Neural crest cell (in vitro differentiated cells): ENCODE measurements at places on chromosomes 16 and 17.

DNA sequence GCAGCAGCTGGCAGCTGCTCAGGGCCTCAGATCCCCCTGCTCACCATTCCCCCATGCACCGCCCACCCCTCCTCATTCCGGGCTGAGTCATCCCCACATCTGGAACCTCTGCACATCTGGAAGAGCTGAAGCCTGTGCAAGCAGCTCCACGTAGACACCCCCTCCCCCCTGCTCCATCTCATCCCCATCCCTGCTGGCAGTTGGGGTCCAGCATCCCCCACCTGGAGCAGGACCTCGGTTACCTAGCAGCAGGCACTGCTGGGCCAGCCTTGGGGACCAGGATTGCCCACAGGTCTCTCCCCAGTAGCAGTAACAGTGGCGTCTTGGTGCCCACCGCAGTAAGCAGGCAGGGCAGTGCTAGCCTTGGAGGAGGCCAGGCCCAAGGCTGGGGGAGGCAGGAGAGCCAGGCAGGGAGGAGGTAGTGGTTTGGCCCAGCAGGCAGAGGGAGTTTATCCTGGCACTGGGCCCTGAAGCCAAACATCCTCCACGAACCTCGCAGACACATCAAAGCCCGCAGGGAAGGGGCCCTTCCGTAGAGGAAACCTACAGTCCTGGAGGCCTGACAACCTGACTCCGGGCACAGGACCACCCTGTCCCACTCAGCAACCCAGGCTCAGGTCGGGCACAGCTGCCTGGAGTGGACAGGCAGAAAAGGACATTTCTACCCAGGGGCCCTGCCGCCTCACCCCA is 7.7 kb upstream of the TMEM92 start:
- no peaks in the 10 kb centered on the region for H3K36me3 ChIP-seq
- H3K4me1 ChIP-seq = peaks cover 69% of the 10 kb centered on the region
- H3K27me3 ChIP-seq = no peaks in the 10 kb centered on the region
- no peak overlapping the region for H3K27ac ChIP-seq

DNA sequence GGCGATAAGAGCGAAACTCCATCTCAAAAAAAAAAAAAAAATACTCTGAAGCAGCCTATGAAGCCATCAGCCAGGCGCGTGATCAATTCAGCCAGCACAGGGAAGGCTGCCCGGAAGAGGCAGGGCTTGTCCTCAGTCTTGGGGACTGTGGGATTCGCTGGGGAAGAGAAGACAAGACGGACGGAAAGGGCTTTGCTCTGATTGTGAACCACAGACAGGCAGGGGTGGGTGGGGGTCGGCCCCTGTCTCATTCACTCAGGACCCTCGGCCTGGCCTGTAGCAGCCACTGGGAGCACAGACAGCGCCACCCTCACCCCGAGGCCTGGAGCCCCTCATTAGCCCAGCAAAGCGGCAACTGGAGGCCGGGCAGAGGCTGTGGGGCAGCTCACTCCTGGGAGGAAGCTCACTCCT is 37.2 kb downstream of the ABR start:
- H3K27me3 ChIP-seq = no peaks in the 10 kb centered on the region
- H3K4me1 ChIP-seq = peaks cover 41% of the 10 kb centered on the region
- no peaks in the 10 kb centered on the region for H3K36me3 ChIP-seq
- no peak overlapping the region for H3K27ac ChIP-seq
- H3K4me3 ChIP-seq = peak overlapping the region; percentile 2

- peaks cover 28% of the 10 kb centered on the region for H3K4me1 ChIP-seq
- no peak overlapping the region for H3K27ac ChIP-seq
- H3K4me3 ChIP-seq = no peak overlapping the region
- no peak for DNase-seq
- peaks cover 3% of the 10 kb centered on the region for H3K27me3 ChIP-seq
Measured at GRCh38 chr16:16923479-16923878, 544.5 kb downstream of the NPIPA7 start.

DNA sequence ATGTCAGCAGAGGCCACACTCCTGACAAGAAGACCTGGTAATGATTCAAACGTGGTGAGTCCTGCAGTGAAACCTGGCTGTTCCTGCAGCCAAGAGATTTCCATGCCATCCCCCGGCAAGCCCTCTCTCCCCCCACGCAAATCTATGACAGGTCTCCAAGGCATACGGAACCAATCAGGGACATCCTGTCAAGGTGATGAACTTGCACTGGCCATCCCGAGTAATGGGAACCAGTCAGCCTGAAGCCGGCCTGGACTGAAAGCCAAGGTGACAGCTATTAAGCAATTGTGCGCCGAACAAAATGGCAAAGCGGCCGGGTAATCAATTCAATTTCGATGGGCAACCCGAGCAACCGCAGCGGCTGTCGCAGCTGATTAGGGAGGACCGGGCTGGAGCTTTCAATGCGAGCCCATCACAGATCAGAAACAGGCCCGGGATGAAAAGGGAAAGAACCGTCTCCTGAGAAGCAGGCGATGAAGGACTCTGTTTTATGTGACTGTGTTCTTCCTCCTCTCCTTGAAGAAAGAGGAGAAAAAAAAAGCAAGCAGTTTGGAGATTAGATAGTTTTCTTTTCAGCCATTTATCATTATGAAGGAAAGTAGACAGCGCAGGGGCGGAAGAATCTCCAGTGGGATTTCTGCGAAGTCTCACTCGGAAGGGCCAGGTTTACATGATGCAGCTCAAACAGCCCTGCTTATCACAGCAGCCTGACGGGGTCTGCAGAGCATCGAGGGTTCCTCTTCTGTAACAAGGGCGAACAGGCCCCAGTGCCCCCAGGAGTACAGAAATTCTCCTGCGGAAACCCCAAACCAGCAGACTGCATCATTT is 35.2 kb downstream of the TBX4 start:
- H3K27ac ChIP-seq = no peak overlapping the region
- DNase-seq = no peak
- H3K4me3 ChIP-seq = no peak overlapping the region
- no peaks in the 10 kb centered on the region for H3K36me3 ChIP-seq

DNA sequence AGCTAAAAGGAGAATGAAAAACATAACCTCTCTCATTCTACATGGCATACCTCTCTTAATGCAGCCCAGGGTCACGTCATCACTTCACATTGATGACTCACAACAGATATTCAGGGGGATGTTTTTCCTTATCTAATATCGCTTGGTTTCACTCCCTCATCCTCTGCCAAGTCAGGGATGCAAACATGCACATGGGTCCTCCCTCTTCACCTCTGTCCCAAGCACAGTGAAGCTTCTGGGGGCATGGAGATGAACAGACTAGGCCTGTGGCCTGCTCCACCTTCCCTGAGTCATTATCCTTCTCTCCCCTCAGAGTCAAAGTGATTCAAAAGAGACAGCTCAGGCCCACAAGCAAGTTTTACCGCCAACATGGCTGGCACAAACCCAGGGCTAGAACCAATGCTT is 2.3 kb upstream of the MT2A start:
- peaks cover 38% of the 10 kb centered on the region for H3K4me1 ChIP-seq
- peaks cover 36% of the 10 kb centered on the region for H3K27me3 ChIP-seq
- DNase-seq = no peak
- no peak overlapping the region for H3K4me3 ChIP-seq
- H3K27ac ChIP-seq = no peak overlapping the region

GRCh38 chr17:74569020-74570003 is 2.0 kb upstream of the CD300H start:
- no peaks in the 10 kb centered on the region for H3K36me3 ChIP-seq
- H3K27me3 ChIP-seq = peaks cover 58% of the 10 kb centered on the region
- H3K4me3 ChIP-seq = no peak overlapping the region

DNA sequence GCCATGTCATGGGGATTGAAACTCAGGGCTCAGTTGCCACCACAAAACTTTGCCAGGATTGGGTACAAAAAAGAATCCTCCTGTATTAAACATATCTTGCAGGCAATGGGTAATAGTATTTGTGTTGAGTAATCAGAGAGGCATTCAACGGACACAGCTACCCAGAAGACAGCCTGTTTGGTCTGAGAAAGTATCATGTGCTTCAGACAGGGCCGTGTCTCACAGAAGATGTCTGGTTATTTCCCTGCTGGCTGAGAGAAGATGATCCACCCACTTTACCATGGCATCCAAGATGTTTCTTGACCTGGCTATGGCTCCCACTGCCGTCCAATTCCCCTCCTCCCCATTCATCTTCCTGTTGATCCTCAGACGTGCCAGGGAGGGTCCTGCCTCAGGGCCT is 304.3 kb upstream of the XYLT1 start:
- no peaks in the 10 kb centered on the region for H3K36me3 ChIP-seq
- no peak overlapping the region for H3K27ac ChIP-seq
- DNase-seq = no peak
- peaks cover 8% of the 10 kb centered on the region for H3K4me1 ChIP-seq
- H3K27me3 ChIP-seq = peaks cover 31% of the 10 kb centered on the region
- no peak overlapping the region for H3K4me3 ChIP-seq

GRCh38 chr17:61419496-61420046 is 19.9 kb downstream of the TBX2 start:
- DNase-seq = no peak
- H3K4me3 ChIP-seq = no peak overlapping the region
- H3K27ac ChIP-seq = peak overlapping the region; percentile 69
- peaks cover 39% of the 10 kb centered on the region for H3K27me3 ChIP-seq
- no peaks in the 10 kb centered on the region for H3K36me3 ChIP-seq
